Stimulated activated CD8-positive, alpha-beta memory T cell treated with anti-CD3 and anti-CD28 coated beads, Interleukin-7, amount 100 ng/mL, for 4 hours (primary cell): ENCODE measurements at places on chromosomes 1 and 21.

- DNase-seq = no peak
Measured at GRCh38 chr1:8373581-8374241, 55.8 kb downstream of the SLC45A1 start.

GRCh38 chr1:2354511-2355372 is 36.6 kb downstream of the MORN1 start:
- no peak for DNase-seq

GRCh38 chr1:182725259-182726255 is 41.2 kb upstream of the RGS8 start:
- DNase-seq = no peak

DNA sequence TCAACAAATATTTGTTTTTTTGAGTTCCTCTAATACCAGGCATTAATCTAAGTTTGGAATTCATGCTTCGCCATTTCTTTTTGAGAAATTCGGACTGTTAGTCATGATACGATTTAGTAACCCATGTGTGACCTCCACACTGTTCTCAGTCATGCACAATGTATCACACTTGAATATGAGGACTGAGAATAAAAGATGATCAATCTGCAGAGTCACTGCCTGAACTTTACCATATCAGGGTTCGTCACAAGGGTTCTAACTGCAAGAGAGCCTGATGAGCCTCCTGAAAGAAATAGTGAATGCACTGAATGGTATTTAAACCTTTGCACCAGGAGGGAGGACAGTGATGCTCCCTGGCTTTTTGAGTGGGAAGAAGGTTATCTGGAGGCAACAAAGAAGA is 10.9 kb upstream of the FASLG start:
- no peak for DNase-seq

- DNase-seq = no peak
Measured at GRCh38 chr1:155136748-155137147, 1.1 kb downstream of the SLC50A1 start.

DNA sequence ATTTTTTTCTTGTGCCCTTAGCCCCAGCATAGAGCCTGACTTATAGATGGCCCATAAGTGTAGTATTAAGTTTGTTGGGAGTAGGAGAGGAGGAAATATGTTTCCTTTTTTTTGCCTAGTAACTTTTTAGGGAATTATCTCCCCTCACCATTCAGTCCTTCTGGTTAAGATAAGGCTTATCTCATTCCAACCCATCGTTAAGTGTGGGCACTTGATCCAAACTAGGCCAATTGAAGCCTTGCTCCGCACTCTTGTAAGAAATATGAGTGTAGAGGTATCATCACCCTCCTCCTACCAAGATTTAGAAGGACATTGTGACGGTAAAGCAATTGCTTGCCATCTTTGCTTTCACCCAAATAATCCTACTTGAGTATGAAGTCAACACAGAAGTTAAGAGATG is 8.8 kb upstream of the FGGY start:
- DNase-seq = no peak

DNA sequence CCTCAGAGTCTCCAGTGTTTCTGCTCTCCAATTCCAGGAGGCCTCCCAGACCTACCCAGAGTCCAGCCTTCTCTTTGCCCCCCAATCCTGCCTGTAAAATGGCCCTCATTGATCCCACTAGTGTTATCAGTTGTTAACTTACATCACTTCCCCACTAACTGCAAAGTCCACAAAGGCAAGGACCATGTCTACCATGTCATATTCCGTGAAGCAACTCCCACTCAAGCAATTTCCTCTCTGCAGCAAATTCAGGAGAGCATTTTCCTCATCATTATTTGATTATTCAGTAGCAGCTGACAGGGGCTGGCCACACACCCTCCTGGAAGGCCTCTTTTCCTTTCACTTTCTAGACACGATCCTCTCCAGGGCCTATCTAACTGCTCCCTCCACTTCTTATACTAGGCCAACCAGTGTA is 153.5 kb downstream of the RERE start:
- no peak for DNase-seq

GRCh38 chr1:4851385-4852065 is 197.1 kb downstream of the AJAP1 start:
- DNase-seq = no peak

- DNase-seq = no peak
Measured at GRCh38 chr1:47853059-47853458, 144.1 kb downstream of the TRABD2B start.

DNA sequence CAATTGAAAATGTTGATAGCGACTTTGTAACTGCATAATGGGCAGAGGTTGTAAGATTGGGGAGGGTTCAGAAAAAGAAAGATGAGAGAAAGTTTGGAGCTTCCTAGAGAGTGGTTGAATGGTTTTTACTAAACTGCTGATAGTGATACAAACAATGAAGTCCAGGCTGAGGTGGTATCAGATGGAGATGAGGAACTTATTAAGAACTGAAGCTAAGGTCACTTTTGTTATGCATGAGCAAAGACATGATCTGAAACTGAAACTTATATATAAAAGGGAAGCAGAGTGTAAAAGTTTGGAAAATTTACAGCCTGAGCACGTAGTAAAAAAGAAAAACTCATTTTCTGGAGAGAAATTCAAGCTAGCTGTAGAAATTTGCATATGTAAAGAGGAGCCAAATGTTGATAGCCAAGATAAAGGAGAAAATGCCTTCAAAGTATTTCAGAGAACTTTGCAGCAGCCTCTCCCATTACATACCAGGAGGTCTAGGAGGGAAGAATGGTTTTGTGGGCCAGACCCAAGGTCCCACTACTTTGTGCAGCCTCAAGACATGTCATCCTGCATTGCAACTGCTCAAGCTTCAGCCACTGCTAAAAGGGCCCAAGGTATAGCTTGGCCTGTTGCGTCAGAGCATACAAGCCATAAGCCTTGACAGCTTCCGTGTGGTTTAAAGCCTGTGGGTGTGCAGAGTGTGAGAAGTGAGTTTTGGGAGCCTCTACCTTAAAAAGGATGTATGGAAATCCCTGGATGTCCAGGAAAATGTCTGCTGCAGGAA is 843.9 kb downstream of the AMY1C start:
- DNase-seq = no peak

DNA sequence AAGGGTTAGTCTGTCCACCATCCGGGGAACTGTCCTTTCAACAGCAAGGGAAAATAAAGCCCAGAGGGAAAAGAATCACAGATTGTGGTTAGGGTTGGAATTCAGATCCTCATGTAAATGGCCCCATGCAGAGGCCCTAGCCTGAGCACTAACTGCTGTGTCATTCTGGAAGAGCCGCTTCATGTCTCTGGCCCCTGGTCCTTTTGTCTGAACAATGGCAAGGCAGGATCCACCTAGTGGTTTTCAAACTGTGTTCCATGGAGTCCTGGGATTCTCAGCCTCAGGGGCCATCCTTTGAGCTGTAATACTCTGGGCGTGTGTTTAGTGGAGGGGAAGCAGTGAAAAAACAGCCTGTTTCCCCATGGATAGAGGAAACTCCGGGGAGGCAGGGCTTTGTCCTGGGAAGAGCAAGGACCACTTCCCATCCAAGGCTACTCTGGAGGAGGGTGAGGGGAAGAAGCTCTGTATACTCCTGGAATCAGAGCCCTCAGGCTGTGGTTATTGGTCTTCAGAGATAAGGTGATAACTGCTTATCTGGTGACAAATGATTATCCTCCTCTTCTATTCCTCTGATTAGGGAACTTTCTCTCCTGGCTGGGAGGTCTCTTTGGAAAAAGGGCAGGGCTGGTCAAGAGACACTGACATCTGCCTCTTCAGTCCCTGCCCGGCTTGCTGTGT is 19.2 kb downstream of the PAX7 start:
- DNase-seq = no peak

- no peak for DNase-seq
Measured at GRCh38 chr1:71153826-71154225, 73.0 kb upstream of the ZRANB2 start.

DNA sequence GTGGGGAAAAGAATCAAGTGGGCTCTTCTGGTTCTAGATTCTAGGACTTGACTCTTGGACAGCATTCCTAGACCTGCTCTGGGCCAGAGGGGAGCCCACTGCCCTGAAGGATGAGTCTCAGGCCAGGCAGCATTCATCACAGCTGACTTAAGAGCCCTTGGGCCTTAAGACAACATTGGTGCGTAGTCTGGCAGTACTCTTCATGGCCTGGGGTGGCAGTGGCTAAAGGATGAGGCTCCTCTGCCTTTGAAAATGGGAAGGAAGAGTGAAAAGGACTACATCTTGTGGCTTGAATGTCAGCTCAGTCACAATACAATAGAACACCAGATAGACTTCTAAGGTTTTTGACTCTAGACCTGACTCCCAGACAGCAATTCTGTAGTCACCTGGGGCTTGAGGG is 1415.1 kb upstream of the PRMT6 start:
- no peak for DNase-seq

GRCh38 chr1:43621861-43622260 is 28.1 kb upstream of the KDM4A start:
- DNase-seq = no peak

DNA sequence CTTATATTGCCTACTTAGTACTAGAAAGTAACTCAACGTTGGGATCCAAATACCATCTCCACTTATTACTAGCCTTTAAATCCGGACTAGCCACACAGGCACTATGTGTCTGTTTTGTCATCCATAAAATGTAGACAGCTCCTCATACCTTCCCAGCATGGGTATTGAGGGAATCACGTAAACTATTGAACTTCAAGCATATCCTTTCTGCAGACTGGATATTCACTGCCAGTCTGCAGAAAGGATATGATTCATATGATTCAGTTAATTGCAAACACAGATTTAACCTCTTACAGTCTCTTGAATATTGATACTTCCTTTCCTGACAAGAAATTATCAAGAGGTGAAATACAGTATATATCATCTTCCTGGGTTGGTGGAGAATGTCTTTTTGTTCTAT is 186.0 kb downstream of the LEPR start:
- no peak for DNase-seq

DNA sequence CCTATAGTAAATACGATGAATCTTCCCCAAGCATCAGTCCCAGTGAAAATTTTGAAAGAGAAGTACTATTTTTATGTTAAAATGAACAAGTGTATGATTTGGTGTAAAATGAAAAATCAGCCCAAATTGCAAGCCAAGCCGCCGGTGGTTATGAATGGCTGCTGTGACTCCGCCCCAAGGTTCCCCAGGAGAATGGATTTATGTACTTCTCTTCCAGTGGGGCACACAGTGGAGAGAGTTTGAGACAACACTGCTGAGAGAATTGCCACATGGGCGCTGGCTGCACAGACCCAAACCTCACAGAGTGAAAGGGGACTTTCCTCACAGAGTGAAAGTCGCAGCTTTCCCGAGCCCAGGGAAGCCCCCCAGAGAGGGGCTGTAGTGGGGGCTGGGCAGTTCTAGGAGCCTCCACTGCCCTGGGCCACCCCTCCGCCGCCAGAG is 24.0 kb downstream of the CDK18 start:
- DNase-seq = no peak

DNA sequence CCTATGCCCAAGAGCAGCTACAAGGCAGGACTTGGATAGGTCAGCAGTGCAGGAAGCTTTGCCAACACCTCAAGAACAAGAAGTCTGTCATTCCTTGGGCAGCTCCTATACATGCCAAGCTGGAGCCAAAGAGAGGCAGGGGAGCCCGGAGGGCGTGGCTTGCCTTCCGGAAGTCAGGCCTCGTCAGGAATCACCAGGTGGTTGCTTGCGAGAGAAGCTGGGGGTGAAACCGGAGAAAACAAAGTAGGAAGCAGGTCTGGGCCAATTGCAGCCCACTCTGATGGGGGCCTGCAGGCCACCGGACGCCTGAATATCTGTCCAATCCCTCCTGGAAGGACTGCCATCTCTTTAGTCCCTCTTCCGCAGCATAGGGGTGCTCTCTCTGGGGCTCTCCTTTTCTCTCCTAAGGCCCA is 794 bp upstream of the FAM76A start:
- no peak for DNase-seq

DNA sequence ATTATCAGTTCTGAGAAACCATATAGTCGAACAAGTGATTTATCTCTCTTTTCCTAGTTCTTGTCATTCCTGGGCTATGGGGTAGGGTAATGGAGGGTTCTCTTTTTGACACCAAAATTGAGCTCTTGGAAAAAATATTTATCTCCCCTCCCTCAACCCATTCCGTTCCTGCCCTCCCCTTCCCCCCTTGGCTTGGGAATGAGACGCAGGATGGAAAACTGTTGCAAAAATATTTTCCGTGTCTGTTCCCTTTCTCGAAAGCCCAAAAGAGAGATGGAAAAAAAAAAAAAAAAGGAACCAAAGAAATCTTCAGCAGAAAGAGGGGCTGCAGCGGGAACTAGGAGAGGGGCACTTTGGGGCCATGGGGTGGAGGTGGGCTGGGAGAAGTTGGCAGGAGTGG is 766 bp downstream of the ATP2B4 start:
- DNase-seq = no peak

DNA sequence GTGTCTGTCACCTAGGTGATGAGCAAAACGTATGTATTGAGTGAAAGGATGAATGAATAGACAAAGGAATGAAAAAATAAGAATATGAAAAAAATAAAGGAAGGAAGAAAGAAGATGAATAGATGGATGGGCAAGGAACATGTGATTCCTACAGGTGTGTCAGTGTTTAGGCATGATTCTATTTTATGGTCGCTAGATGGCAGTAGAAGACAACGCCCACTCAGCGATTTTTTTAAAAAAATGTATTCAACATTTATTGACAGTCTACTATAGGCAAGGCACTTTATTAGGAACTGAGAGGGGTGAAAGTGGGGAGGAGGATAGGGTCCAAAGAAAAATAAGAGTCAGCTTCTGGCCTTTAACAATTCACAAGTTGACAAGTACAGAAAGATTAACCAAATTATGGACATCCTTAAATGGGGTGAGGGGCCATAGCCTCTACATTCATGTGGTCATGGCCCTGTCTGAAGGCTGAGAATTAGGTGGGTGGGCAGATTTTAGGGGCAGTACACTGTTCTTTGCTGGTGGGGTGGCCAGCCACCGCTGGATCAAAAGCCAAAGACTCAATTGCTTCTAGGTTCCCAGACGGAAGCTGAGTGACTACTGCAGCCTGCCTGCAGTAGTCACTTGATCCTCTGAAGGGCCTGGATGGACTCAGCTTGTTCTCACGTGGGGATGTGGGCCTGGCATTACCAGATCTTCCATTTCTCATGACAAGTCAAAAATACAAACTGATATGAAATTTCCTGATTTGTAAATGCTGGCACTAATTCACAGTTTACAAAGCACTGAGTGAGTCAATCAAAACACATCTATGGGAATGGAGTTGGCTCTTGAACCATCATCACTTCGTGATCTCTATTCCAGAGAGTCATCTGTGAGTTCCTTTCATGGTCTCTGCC is 83.9 kb downstream of the FASLG start:
- DNase-seq = no peak

DNA sequence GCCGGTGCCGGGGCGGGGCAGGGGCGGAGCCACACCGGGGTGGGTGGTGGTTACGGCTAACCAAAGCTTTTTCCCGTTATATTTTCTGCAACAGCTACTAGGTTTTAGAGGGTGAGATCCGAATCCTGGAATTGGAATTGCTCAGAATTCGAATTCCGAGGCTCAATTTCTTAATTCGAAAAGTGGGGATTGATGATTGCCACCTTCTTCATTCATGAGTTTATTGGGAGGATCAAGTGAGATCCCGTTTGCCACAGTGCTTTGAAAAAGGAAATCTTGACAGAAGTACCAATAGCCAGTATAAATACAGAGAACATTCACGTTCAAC is 207 bp upstream of the SVBP start:
- DNase-seq = no peak

- DNase-seq = no peak
Measured at GRCh38 chr1:114154963-114155322, 1.3 kb upstream of the SYT6 start.
